T-helper 2 cell treated with Interferon-gamma antibody and Interleukin-4, amounts not matched to agents 100 ng/mL and 5 ng/mL, for 36 hours (primary cell): ENCODE measurements at places on chromosomes 13 and 19. TPM values are rescaled to one million over a fixed set of nuclear protein-coding genes. Genes with fewer than 3 reads are reported as not detected.

The KIR2DL4 gene
- not detected in 2 replicates for total RNA-seq

The GFY gene
- not detected in 2 replicates for total RNA-seq

The ZNF470 gene
- total RNA-seq, result 2.0 and 2.5 TPM in 2 replicates

The GDF15 gene
- 0.32 TPM in 1 of 2 replicates, not detected in the other for total RNA-seq

The CILP2 gene
- total RNA-seq, result 0.07 and 0.09 TPM in 2 replicates

The ZNF845 gene
- 8.9 and 9.6 TPM in 2 replicates for total RNA-seq

The ETV2 gene
- 0.80 and 1.3 TPM in 2 replicates for total RNA-seq

The PCSK4 gene
- total RNA-seq, result 1.3 and 2.2 TPM in 2 replicates

The ELSPBP1 gene
- total RNA-seq, result not detected in 2 replicates

The PSG2 gene
- total RNA-seq, result not detected in 2 replicates

The CAMSAP3 gene
- 0.11 and 0.16 TPM in 2 replicates for total RNA-seq

The ZNF221 gene
- 0.75 and 0.77 TPM in 2 replicates for total RNA-seq

The CACNG8 gene
- not detected in 2 replicates for total RNA-seq

The BORCS8 gene
- 31.5 and 38.6 TPM in 2 replicates for total RNA-seq

The TRIM28 gene
- 508 and 517 TPM in 2 replicates for total RNA-seq

The KIR3DL2 gene
- total RNA-seq, result 0.73 and 0.93 TPM in 2 replicates

The MCF2L gene
- 0.14 and 0.52 TPM in 2 replicates for total RNA-seq

The SIGLEC8 gene
- total RNA-seq, result not detected in 2 replicates

The UGGT2 gene
- total RNA-seq, result 0.52 and 0.68 TPM in 2 replicates

The ZNF540 gene
- total RNA-seq, result 0.41 and 0.64 TPM in 2 replicates

The ZNF534 gene
- total RNA-seq, result not detected in 2 replicates

The CBY2 gene
- 0.36 TPM in 1 of 2 replicates, not detected in the other for total RNA-seq

The KLK3 gene
- not detected in 2 replicates for total RNA-seq

The SMIM24 gene
- total RNA-seq, result 1.3 and 1.5 TPM in 2 replicates

The RFPL4A gene
- total RNA-seq, result not detected in 2 replicates

The PSG1 gene
- total RNA-seq, result not detected in 2 replicates

The PODNL1 gene
- 0.30 TPM in 1 of 2 replicates, not detected in the other for total RNA-seq

The NPAS1 gene
- total RNA-seq, result 0.23 TPM in 1 of 2 replicates, not detected in the other

The TMEM150B gene
- total RNA-seq, result 0.39 and 0.89 TPM in 2 replicates

The YJEFN3 gene
- 9.5 and 11.1 TPM in 2 replicates for total RNA-seq

The ZNF730 gene
- 0.34 and 0.61 TPM in 2 replicates for total RNA-seq

The PPM1N gene
- total RNA-seq, result 1.3 and 1.5 TPM in 2 replicates

The AXL gene
- not detected in 2 replicates for total RNA-seq

The FSD1 gene
- 12.6 and 13.8 TPM in 2 replicates for total RNA-seq
